Spleen (tissue), 13 donors: ENCODE measurements at places on chromosomes 1 and 21.

DNA sequence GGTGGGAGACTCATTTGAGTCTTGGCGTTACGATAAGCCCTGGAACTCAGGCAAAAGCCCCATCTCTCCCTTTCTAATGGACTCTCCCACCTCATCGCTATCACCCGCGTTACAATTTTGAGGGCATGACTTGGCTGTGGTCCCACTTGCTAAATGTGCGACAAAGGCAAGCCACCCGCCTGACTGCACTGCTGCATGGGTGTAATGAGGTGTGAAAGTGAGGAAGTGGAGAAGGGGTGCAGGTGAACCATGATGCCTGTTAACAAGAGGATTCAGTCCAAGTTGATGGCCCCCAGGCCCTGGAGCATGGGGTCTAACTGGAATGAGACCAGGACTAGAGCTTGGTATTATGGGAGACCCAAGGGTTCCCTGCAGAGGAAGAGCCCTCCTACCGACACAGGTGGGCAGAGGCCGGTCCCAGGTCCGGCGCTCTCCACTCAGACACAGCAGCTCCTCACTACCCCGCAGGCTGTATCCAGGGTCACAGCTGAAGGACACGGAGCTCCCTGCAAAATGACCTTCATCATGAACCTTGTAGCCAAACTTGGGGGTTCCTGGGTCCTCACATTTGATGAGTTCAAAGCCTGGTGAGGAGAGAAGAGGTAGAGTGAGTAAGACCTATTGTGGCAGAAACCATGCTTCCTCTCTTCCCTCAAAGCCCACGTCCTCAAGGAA is 165.4 kb upstream of the HMGB4 start:
- no peak for DNase-seq

- DNase-seq, result no peak
Observed at GRCh38 chr1:36948606-36949005, 85.7 kb downstream of the GRIK3 start.

DNA sequence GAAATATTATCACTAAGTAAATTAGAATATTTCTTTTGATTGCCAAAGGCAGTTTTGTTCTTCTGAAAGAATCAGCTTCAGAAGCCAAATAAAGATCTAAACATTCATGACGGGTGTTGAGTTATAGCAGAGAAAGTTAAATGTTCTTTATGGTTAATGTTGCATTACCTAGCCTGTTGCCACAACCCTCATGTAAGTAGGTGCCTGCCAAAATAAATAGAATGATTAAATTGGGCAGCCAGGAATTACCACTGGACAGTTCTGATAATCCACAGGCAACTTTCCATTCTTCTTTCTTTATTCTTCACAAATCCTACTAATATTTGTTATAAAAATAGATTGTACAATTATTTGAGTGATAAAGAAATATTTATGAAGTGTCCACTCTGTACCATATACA is 217.9 kb upstream of the NRIP1 start:
- no peak for DNase-seq

GRCh38 chr1:27152829-27153548 is 1.9 kb downstream of the SLC9A1 start:
- DNase-seq, result no peak

DNA sequence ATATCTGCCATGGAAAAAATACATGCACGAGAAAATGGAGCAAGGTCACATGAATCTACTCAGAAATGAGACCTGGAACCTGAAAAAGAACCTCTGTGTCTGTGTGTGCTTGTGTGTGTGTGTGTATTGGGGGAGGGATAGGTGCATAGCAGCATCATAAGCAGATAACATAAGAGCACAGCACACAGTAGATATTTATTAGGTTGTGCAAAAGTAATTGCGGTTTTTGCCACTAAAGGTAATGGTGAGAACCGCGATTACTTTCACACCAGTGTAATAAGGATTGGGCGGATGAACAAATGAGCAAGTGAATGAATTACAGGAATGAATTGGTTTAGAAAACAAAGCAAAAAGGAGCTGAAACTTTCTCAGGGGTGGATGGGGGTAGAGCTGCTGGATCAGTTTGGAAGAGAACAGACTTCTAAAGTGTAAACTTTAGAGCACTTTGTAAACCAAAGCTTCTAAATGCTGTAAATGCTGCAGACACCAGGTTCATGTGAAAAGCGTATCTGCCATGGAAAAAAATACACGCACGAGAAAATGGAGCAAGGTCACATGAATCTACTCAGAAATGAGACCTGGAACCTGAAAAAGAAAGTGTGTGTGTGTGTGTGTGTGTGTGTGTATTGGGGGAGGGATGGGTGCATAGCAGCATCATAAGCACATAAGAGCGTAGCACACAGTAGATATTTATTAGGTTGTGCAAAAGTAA is 156.9 kb downstream of the TOMM20 start:
- no peak for DNase-seq

- no peak for DNase-seq
Observed at GRCh38 chr1:50852889-50853288, 107.2 kb downstream of the FAF1 start.

GRCh38 chr21:41067709-41068108 is 100.3 kb upstream of the BACE2 start:
- DNase-seq, result no peak

DNA sequence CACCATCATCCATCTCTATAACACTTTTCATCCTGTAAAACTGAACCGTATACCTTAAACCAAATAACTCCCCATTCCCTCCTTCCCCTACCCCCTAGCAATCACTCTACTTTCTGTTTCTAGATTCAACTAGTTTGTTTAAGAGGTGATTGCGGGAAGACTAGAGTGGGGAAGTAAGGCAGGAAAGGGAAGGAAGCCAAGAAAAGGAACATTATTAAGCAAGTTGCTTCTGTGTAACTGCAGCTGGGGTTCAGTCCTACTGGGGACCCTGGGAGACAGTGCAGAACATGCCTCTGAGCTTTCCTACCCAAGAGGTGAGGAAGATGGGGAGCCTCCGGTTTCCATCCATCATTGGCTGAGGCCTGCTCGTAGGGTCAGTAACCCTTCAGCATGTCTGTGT is 28.9 kb upstream of the H3-3A start:
- no peak for DNase-seq

DNA sequence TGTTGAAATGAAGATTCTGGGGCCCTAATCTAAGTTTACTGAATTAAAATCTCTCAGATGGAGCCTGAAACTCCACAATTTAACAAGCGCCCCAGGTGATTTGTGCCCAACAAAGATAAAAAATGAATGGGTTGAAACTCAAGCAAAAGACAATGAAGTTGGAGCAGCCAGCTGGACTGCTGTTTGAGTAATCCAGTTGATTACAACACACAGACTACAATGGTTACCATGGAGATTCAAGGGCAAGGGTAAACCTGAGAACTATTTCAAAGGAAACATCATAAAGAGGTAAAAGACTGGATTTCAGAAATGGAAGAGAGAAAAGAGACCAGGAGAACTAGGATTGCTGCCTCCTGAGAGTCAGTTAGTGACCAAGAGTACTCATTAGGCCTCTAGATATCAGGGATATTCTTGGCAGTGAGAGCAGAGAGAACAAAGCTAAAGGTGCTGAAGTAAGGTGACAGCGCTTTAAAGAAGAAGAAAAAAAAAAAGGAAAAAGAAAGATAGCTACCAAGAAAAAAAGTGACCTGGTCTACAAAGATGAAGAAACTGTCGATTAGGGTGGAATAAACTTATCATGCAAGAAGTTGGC is 44.5 kb downstream of the LRRC53 start:
- no peak for DNase-seq

DNA sequence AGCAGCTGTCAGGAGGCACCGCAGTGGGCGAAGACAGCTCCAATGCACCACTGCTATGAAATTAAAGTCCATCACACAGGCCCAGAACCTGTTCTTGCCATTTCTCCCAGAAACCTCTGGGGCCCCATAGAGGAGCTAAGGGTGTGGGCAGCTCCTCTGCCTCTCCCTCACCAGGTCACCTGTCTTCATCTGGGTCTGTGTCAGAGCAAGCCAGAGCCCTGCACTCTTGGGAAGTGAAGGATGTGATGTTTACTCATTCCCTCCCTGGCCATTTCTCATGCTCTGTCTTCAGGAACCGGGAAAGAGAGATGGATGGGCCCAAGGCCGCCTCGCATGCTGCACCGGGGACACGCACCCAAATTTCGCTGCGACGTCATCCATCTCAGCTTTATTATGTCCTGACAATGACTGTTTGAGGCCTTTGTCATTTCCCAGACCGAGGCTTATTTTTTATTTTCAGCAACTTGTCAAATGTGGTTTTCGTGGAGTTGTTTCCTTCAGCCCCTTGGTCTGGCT is 216.1 kb downstream of the NPHP4 start:
- DNase-seq, result peak; percentile 25

DNA sequence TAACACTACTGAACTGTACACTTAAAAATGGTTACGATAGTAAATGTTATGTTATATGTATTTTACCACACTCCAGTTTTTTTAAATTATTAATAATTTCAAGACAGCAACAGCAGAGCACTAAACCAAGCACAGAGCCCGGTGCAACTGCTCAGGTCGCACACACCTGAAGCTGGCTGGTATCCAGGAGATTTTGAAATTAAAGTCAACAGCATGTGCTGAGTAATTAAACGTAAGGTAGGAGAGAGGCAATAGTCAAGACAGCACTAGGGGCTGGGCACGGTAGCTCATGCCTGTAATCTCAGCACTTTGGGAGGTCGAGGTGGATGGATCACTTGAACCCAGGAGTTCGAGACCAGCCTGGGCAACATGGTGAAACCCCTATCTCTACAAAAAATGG is 35.1 kb upstream of the SLC30A10 start:
- DNase-seq, result no peak

DNA sequence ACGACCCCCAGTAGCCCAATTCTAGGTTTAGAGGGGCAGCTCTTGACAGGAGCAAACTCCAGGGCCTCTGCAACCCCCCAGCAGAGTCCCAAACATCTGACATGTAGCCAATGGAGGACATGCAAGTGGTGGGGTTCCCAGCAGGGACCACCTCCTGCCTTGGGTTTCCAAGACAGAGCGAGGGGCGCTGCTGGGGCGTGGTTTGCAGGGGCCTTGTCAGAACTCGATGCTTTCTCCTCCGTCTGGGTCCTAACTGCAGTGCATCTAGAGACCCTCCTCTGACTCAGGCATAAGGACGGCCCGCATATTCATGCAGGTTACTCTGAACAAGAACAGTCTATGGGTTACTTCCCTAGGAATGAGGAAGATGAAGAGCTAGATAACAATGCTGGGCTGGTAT is 17.2 kb downstream of the EPHX1 start:
- DNase-seq, result no peak

DNA sequence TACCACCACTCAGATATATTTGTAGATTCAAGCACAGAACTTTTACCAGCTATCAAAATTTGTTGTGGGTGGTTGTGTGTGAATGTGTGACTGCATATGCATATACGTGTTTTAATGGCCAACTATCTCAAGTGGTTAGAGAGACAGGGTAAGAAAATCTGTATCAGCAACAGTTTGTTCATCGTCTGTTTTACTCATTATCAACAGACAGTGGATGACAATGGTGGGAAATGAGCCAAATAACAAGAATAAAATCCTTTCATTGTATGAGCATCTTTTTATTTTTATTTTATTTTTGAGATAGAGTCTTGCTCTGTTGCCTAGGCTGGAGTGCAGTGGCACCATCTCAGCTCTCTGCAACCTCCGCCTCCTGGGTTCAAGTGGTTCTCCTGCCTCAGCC is 22.7 kb upstream of the DYNLT5 start:
- no peak for DNase-seq

DNA sequence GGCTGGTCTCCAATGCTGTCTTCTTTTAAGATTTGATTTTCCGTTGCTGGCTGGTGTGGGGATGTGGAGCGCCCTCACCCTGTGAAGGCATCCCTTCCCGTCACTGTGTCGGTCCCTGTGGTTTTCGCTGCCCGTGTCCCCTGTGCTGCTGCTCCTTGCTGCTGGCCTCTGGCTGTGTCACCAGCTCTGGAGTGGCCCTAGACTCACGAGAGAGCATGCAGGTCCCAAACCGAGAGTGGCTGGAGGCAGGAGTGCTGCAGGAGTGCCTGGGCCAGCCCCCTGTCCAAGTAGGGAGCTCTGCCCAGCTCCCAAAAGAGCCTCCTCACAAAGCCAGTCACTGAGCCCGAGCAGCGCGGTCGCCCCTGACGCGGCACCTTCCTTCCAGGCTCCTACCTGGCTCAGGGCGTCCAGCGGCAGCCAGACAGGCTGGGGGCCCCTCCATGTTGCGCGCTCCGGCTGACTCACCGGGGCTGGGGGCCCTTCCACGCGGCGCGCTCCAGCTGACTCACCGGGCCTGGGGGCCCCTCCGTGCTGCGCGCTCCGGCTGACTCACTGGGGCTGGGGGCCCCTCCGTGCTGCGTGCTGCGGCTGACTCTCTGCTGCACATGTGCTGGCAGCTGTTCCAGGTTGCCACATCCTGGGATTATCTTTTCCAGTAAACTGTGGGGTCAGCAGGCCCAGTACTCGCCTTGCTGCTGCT is 106.7 kb upstream of the COL6A1 start:
- DNase-seq, result peak; percentile 56

DNA sequence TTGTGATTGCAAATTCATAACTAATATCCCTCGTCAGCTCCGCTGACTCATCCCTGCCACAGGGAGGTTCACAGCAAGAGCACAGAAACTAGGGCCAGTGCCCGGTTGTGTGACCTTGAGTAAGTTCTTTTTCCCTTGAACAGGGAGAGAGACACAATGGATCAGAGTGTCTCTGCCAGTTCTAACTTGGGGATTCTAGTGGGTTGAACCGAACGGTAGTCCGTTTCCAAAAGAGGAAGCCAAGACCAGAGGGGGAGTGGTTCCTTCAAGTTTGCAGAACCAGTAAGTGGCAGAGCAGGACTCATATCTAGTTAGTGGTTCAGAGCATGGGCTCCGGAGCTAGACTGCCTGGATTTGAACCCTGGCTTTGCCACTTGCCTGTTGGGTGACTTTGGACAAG is 4.9 kb upstream of the SHISA4 start:
- no peak for DNase-seq

DNA sequence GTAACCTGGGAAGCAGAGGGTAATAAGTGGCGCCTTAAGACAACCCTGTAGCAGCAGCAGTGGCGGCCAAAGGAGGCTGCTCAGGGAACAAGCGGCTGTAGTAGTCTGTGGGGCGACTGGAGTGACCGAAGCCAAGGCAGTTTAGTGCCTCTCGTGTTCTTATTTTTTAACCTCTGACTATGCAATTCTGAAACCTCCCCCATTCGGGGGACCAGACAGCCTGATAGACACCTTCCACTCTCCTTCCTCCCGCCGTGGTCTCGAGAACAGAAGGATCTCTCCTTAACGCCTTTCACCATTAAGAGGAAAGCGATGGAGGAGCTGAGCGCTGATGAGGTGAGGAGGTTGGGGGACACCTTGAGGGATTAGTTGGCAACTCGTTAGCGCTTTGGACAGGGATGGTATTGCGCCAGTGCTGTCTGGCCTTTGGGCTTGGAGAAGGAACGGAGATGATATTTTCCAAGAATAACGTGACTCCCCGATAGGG is 644 bp downstream of the UBE4B start:
- DNase-seq, result no peak

GRCh38 chr21:31370281-31370892 is 26.3 kb upstream of the TIAM1 start:
- no peak for DNase-seq

- DNase-seq, result peak; percentile 91
Observed at GRCh38 chr1:150552128-150552910, 3.1 kb downstream of the ADAMTSL4 start.
